ENCODE measurements at places on chromosomes 11 and 22.
A peak's percentile ranks its signal among the peaks of the same experiment; 100 is the strongest.

GRCh38 chr11:1807264-1807995 is 27.4 kb upstream of the SYT8 start:
- no peak for DNase-seq

DNA sequence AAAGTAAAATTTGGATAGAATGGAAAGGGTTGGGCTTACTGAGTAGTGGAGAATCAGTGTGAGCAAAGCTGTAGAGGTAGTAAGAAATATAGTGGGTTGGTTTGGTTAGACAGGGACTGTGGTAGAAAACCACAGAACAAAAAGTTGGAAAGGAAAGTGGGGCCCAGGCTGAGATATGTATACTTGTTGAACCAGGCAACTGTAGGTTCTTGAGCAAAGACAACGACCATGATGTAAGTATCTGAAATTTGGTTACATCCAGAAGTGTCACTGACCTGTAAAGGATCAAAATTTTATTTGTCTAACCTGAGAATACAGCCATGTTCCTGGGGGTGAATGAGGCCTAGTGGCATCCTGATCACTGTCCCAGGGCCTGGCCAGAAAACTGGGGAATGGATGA is 114.1 kb downstream of the STIM1 start:
- no peak for DNase-seq

- DNase-seq: no peak
These were observed 1.7 kb upstream of the LRRC4C start for GRCh38 chr11:41461057-41461681.

DNA sequence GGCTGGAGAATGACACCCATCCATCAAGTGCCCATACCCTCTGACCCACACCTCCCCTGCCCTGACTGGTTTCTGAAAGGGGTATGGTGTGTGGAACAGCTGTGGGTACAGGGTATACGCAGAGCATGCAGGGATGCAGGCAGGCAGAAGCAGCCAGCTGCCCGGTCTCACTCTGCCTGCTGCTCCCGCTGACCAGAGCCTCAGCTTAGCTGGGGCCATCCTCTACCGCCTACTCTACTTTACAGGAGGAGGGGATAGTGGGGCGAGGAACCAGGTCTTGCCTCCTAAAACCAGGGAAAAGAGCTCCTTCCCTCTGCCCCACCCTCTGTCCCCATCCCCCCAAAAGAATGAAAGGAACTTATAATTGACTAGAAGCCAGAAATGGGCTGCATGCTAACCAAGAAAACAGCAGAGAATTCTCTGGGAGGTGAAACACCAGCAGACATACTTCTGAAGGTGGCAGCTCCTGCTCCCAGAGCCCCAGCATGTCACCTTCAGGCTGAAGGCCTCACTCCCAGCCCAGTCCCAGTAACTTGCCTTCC is 13.0 kb upstream of the CHRM4 start:
- DNase-seq: no peak

- no peak for DNase-seq
These were observed 23.7 kb upstream of the BID start for GRCh38 chr22:17797721-17798559.

- DNase-seq: peak; percentile 65
These were observed 1.6 kb downstream of the FADS1 start for GRCh38 chr11:61814958-61815789.

GRCh38 chr11:44319170-44319551 is 9.2 kb upstream of the ALX4 start:
- DNase-seq: no peak

GRCh38 chr11:87501388-87501787 is 463.7 kb downstream of the TMEM135 start:
- DNase-seq: no peak

DNA sequence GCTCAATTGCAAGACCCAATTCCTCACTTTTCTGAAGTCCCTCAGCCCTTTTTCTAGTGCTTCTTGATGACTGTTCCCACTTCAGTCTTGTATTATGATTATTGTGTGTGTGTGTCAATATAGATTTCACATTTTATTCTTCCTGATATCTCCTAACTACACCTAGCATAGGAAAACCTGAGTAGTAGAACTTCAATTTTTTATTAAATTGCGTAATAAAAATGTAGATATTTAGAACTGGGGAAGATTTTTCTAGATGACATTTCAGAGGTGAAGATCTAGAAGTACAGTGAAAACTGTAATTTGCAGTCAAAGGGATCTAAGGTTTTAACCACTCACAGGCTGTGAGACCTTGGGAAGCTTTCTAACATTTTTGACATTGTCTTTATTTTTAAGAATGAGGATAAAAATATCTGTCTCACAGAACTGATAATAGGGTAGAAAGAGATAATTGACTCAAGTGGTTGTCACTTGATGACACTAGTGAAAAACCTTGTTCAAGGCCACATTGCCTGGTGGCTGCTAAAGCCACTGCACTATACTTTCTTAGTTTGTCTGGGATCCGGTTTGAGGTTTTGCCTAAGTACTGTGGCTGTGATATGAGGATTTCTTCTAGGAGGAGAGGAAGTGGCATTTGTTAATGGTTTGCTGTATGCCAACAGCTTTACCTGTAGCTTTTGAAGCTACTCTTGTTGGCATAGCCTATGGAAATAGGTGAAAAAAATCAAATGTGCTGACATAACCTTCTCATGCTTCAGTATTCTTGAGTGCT is 32.2 kb upstream of the SESN3 start:
- no peak for DNase-seq

DNA sequence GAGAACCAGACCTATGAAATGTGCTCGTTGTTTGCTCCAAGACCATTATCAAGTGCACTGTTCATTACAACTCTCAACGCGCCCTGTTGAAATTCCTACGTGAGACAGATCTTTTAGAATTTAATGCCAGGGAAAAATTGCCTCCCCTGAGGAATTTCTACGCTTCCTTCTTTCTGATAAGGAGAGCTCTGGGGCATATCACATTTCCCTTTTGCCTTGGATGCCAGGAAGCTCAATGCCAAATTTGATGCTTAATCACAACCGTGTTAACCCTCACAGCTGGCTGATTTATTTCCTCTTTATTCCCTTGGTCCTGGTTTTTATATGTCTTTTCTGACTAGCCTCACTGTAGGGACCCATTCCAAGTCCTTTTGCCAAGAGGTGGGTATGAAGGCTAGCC is 109.4 kb downstream of the MICAL2 start:
- no peak for DNase-seq

- DNase-seq: no peak
These were observed 2.2 kb downstream of the CRACR2B start for GRCh38 chr11:829847-830294.

GRCh38 chr22:36340621-36341020 is 47.1 kb downstream of the MYH9 start:
- no peak for DNase-seq

DNA sequence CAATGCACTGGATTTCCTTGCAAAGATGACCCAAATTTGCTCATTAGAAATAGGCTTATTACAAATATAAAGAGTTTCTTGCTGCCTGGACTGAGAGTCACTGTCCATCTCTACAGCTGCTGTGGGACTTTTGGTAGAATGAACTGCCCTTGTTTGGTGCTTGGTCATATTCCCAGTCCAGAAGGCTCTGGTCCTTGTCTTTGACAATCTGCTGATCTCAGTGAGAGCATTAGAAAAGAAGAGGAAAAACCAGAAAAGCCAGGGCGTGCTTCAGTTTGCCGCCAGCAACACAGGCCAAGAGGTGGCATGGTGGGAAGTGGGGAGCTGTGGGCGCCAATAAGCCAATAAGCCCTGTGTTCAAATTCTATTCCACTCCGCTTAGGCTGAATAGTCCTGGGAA is 48.2 kb upstream of the PARVA start:
- DNase-seq: no peak

- DNase-seq: no peak
These were observed 2.3 kb downstream of the IFITM1 start for GRCh38 chr11:316031-316701.

GRCh38 chr11:118144301-118145268 is 8.0 kb downstream of the SCN4B start:
- no peak for DNase-seq

DNA sequence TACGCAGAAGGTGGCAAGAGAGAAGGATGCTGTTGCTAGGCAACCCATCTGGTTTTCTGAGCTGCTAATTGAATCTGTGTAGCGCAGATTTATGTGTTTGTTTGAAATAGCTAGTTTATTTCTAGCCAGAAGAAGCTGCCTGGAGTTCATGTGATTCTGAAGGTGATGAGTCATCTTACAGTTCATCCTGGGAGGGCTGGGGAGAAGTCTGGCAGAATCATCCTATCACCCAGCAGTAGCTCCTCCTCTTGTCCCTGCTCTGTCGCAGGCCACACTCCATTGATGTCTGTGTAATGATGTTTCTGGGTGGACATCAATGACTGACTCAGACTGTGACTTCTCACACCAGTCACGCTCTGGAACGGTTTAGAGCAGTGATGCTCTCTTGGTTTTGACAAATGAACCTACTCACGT is 4.8 kb upstream of the FBXO7 start:
- no peak for DNase-seq

Measured in amniotic stem cell (primary cell).